ENCODE measurements at places on chromosomes 7 and 10.
A peak's percentile ranks its signal among the peaks of the same experiment; 100 is the strongest.

DNA sequence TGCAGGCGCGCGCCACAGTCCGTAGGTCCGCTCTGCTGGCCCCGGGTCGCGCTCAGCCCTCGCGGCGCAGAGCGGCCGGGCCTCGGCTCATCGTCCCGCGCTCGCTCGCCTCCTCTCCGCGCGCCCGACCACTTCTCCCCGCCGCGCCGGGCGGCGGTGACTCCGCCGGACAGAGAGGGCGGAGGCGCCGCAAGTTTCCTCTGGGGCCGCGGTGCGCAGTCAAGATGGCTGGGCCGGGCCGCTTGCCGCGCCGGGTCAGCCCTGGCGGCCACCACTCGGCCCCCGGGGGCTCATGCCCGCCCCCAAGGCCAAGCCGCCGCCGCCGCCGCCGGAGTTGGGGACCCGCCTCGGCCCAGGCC is 441 bp downstream of the FZD8 start:
- DNase-seq: no peak

DNA sequence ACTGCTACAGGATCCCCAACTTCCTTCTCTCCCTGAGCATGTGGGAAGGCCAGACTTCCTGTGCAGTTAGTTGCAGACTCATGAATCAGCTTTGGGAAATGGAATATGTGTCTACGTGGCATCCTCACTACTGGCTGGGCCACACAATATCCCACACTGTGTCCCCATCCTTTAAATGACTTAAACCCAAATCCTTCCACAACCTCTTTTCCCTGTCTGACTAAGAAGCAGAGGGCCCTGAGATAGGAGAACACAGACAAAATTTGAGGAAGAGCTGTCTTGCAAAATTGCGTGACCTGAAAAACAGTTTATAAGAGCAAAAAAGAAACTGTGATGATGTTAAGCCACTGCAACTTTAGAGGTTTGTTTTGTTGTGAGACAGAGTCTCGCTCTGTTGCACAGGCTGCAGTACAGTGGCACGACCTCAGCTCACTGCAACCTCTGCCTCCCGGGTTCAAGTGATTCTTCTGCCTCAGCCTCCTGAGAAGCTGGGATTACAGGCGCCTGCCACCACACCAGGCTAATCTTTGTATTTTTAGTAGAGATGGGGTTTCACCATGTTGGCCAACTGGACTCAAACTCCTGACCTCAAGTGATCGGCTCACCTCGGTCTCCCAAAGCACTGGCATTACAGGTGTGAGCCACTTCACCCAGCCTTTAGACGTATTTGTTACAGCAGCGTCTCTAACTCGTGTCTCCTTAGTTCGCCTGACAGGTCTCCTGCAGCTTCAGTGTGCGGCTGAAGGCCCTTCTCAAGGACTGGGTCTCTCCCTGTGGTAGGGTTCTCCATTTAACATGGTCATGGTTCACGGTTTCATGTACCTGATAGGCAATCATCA is 46.9 kb upstream of the SFMBT2 start:
- no peak for DNase-seq

- no peak for DNase-seq
Measured at GRCh38 chr7:24135003-24135817, 148.8 kb upstream of the NPY start.

DNA sequence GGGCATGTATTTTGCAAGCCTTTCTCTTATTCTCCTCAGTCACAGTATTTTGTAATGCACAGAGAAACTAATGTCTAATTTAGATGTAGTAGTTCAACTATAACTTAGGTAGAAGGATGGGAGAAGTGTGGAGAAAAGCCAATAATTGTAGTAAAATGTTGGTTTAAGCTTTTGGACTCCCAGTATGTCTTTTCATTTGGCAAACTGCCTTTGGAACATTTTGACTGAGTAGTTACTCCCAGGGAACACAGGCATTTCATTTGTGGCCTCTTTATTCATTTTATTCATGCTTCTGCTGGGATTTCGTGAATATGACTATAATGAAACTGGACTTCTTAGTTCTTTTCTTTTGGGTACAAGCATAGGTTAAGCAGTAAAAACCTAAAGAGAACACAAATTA is 79.0 kb downstream of the EXOC4 start:
- no peak for DNase-seq

DNA sequence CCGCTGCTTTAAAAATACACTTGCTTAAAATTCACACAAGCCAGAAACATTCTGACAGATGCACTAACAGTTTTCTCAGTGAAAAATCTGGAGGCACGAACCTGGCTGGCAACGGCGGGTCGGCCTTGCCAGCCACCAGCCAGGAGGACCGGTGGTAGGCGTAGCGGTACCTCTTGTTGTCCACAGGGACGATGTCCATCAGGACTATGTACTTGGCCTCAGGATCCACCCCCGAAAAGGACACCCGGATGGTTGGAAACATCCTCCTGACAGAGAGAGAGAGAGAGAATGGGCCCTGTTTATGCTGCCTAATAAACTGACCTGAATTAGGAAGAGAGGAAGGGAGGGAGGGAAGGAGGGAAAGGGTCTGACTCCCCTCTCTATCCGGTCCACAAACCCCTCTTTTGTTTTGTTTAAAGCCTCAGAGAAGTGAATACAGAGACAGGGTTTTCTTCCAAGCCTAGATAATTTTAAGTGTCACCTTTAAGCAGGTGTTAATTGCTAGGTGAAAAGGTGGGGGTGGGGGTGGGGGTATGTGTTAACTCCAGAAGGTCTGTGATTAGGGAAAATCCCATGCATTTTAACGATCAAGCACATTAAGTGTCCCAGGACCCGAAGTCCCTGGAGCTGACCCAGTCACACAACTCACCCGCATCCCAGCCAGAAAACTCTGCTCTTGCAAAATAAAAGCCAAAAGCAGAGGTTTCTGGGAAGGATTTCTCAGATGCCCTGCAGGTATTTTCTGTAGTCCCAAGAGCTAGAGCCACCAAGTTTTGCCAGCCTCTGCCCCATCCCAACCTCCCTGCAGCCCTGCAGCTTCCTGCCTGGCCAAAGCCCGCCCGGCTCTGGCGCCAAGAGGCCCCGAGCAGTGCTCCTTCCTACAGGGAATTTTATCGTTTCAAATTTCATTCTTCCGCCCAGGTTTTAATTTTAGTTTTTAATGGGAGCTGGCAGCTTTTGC is 5.0 kb downstream of the TBX20 start:
- DNase-seq: no peak

DNA sequence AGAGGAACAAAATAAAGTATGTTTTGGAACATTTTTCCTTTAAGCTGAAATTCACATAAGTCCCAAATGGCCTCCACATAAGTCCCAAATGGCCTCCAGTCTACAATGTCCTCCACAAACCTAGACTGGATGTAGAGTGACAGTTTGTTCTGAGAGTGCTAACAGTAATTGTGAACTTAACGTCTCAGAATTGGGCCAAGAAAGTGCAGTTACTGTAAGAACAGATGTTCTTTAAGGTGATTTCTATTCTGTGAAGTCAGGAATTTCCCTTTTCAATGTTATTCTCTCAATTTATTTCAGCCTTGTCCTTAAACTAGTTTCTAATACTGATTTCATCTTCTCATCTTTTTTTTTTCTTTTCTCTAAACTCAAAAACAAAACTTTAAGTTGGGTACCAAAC is 188.7 kb upstream of the SEMA3E start:
- DNase-seq: no peak

DNA sequence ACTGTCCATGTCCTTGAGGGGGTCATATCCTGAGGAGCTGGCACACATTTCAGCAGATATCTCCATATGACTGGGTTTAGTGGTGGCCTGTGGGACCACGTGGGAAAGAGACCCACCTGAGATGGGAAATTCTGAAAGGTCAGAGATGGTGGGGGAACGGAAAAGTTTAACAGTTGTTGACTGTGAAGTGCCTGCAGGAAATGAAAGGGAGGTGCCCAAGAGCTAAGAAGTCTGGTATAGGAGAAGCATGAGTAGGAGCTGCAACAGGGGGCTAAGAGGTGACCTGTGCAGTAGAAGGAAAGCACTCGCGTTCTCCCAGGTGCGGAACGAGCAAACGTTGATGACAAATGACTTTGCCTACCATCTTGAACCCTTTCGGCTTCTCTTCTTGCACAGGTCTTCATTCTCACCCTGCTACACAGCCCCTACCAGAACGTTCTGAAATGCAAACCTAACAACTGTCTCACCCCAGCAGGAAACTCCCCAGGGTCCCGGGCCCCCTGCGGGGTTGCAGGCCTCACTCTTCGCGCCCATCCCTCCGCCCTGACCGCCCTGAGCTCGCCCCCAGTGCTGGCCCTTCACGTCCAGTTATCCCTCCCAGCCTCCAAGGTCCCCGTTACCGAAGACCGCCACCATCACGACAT is 9.8 kb upstream of the FXYD4 start:
- DNase-seq: peak; percentile 30

GRCh38 chr10:70674560-70675495 is 2.5 kb downstream of the ADAMTS14 start:
- no peak for DNase-seq

GRCh38 chr7:100894860-100895700 is 608 bp downstream of the ACHE start:
- peak; percentile 46 for DNase-seq

DNA sequence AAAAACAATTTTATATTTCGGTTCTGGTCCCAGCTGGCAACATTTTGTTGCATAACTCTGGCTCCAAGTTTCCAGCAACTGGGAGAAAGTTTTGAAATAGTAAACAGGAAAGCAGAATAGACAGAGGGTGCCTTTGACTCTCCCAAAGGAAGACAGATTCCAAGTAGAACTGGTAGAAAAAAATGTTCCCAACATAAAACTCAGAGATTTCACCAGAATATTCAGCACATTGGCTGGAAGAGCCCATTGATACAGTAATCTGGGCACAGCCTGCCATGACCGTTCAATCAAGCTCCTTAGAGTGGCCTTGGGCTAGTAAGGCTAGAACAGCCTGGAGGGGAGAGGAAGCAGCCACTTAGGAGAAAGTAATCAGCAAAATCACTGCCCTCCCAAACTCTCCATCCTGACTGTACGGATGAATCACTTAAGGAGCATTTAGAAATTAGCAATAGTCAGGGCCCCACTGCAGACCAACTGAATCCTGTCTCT is 120.4 kb downstream of the CUBN start:
- DNase-seq: no peak

- DNase-seq: no peak
Measured at GRCh38 chr7:88357294-88357693, 50.6 kb upstream of the STEAP4 start.

GRCh38 chr10:86363184-86363832 is 3.3 kb downstream of the GRID1 start:
- no peak for DNase-seq

DNA sequence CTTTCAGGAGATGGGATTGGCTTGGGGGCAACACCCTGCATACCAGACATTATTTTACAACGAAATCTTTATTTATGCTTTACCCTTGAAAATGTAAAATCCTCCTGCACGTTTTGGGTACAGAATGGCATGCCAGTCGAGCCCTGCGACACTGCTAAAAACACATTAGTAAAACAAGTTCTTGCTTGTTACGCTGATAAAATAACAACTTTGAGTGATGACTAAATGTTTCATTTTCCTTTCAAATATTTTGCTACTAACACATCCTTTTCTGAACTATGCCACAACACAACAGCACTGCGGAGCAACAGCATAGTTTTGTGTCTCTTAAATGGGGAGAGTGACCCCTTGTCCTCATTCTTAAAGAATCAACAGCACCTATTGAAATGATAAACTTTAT is 76.0 kb upstream of the SEMA3D start:
- no peak for DNase-seq

GRCh38 chr10:70119623-70120022 is 13.0 kb downstream of the AIFM2 start:
- DNase-seq: no peak

DNA sequence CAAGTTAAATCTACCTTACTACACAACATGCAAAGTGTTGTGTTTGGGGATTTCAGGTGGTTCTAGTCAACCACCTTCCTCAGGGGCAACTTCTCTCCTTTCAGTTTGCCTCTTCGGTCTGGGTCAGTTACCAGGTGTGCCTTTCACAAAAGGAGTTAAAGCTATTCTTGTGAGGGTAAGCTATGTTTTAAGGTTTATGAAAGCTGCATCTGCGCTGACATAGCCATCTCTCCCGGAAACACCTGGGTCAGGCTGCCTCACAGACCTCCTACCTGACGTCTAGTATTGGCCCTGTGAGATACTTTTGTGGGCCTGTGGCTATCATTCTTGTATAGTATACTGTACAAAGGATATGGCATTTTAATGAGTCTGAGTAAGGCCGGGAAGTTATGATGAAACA is 67.7 kb upstream of the ITGA8 start:
- DNase-seq: no peak

GRCh38 chr7:29322023-29322712 is 127.6 kb downstream of the CHN2 start:
- DNase-seq: no peak

- no peak for DNase-seq
Measured at GRCh38 chr7:27695096-27695495, 32.4 kb upstream of the HIBADH start.

DNA sequence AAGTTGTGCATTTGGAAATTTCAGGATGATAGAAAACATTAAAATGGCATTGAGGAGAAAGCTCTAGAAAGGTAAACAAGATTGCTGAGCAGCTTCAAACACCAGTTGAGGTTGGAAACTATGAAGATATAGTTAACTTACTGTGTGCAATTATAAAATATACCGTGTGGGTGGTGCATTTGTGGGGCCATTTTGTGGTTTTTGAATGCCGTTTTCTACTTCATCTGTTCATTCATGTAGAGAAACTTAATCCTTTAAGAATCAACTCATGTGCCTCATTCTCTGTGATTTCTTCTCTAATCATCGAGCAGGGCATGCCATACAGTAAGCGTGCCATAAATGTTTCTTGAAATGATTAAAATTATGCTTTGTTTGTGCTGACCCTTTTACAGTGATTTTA is 232.8 kb upstream of the TEX47 start:
- no peak for DNase-seq

GRCh38 chr10:13823096-13823708 is 236.4 kb downstream of the PRPF18 start:
- DNase-seq: no peak

- DNase-seq: no peak
Measured at GRCh38 chr10:77673101-77673500, 35.5 kb upstream of the KCNMA1 start.

- DNase-seq: peak; percentile 32
Measured at GRCh38 chr10:59907918-59908807, 1.8 kb upstream of the CCDC6 start.

- DNase-seq: no peak
Measured at GRCh38 chr10:90579602-90580242, 278.1 kb downstream of the HTR7 start.

- DNase-seq: no peak
Measured at GRCh38 chr10:98808282-98808892, 361.7 kb upstream of the HPS1 start.

DNA sequence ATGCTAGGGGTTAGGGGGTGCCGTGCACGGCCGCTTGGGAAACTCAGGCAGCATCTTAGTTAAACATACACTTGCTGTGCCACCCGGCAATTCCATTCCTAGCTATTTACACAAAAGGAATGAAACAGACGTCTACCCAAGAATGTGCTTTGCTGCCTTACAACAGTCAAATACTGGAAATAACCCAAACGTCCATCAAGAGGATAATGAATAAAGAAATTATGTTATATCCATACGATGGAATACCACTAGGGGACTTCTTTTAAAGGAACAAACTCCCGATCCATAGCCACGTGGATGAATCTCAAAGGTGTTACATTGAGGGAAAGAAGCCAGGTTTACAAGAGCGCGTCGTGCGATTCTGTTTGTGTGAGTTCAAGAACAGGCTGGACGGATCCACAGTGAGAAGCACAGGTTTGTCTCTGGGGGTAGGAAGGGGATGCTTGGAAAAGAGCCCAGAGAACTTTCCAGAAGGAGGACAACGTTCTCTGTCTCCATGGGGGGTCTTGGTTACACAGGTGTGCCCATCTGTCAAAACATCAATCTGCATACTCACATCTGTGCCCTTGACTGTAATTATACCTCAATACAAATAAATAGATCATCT is 41.8 kb downstream of the STK32C start:
- DNase-seq: no peak

- no peak for DNase-seq
Measured at GRCh38 chr10:16392531-16393069, 44.2 kb upstream of the PTER start.

Data from activated CD4-positive, alpha-beta T cell treated with anti-CD3 and anti-CD28 coated beads, Interleukin-2, amount 50 U/mL, for 4 hours (primary cell).